ENCODE measurements at places on chromosomes 3 and 15.
A peak's percentile ranks its signal among the peaks of the same experiment; 100 is the strongest.

DNA sequence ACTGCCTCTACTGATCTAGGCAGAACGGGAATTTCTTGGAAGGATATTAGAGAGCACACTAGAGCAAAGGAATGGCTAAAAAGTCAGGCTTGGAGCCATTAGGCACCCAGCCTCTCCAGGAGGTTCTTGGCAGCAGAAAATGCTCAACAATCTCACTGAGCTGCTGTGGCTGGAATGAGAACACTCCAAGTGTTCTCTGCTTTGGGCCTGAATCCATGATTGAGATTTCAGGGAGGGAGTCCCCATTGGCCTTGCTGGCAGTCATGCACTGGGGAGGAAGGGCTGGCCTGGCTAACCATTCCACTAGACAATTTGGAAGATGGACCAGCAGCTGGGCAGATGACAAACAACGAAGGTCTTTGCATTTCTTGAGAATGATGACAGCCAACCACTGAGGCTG, 362.6 kb downstream of the SHQ1 start:
- no peak for DNase-seq

DNA sequence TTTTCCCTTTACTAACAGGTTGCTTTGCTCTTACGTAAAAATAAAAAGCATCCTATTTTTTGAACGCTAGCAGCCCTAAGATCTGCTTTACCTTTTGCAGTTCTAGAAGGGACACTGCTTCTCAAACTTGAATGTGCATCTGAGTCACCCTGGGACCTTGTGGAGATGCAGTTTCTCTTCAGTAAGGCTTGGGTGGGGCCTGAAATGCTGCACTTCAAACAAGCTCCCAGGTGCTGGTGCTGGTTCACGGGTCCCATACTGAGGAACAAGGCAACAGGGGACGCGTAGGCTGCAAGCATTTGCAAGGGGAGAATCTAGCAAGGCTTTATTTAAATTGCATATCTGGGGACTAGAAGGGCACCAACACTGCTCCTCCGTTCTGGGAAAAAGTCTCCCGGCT, 30.0 kb downstream of the MB21D2 start:
- DNase-seq: no peak

DNA sequence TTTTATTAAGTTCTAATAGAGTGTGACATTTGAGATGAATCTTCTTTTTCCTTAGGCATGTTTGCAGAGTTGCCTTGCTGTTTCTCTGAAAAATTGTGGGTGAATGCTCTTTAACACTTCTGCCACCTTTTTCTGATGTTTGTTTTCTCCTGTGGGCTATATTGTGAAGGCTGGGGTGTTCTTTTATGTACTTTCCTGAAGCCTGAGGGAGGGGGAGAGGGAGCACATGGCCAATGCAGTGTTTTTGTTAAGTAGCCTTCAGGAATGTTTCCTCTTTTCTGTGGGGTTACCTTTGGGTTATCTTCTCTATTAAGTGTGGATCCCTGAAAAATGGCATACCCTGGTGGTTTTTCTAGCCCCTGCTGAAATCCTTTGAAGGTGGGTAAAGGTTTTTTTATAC, 50.2 kb downstream of the CMC1 start:
- no peak for DNase-seq

- no peak for DNase-seq
Measured at GRCh38 chr3:28860307-28860706, 420.6 kb upstream of the RBMS3 start.

- DNase-seq: no peak
Measured at GRCh38 chr15:93206893-93207292, 117.9 kb upstream of the RGMA start.

GRCh38 chr3:11944052-11944673, 60.0 kb upstream of the SYN2 start:
- peak; percentile 4 for DNase-seq

DNA sequence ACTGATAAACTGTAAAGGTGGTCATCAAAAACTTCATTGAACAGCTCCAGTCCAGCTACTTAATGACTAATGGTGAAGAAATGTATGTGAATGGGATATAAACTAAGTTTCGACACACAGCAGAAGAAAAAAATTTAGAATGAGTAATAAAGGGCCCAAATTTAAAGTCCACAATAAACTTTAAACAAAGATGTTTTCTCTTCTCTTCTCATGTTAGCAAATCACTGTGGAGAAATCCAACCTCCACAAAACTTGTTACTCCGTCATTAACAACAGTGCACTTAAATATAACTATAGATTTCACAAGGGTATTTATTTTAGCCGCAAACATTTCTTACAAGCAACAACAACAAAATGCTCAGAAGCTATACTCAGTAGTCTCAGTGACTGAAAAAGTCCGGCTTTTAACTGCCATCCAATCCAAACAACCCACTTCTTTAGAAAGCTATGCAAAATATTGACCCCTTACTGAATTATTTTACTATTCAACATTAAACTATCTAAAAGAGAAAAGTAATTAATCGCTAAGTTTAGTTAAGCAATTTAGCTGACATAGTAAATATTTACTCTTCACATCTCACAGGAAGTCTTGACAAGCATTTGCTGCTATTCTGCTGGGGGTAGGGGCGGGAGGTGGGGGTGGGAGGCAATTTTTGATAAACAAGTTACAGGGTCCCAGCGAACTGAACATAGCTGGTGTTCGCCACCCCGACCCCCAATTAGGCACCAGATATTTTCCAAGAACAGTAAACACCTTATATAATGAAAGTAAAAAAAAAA, 2.4 kb downstream of the IGF2BP2 start:
- DNase-seq: peak; percentile 36

DNA sequence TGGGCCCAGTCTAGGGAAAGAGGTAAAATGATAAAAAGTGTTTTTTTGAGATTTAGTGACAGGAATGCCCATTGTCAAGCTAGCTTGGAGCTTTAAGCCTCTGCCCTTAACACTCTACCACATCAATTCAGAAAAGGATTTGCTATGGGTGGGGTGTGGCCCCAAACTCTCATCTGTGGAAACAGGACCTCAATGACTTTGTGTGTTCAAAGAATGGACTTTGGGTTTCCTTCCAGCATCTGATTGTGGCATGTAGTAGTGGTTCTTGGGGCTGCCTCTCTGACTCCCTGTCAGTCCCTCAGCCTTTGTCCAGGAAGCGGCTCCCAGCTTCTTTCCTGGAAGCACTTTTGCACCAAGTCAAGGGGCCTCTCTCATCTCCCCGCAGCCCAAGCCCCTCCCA, 56.1 kb downstream of the CCNL1 start:
- no peak for DNase-seq
